A549 treated with ZK216348 at 1 μM for 4 hours (cell line): ENCODE measurements at places on chromosomes 13 and 19. TPM values are rescaled to one million over a fixed set of nuclear protein-coding genes. Genes with fewer than 3 reads are reported as not detected.

Gene JUND
- 22.6 to 65.5 TPM (median 54.9 TPM) in 5 replicates for total RNA-seq

Gene SGTA
- total RNA-seq: 47.4 to 82.3 TPM (median 75.3 TPM) in 5 replicates

Gene RASAL3
- total RNA-seq: not detected in 5 replicates

Gene SMIM24
- 0.51 to 1.4 TPM (median 1.1 TPM) in 4 of 5 replicates, not detected in the other for total RNA-seq

Gene ZNF382
- not detected in 5 replicates for total RNA-seq
